ENCODE measurements at places on chromosomes 7 and 10.

DNA sequence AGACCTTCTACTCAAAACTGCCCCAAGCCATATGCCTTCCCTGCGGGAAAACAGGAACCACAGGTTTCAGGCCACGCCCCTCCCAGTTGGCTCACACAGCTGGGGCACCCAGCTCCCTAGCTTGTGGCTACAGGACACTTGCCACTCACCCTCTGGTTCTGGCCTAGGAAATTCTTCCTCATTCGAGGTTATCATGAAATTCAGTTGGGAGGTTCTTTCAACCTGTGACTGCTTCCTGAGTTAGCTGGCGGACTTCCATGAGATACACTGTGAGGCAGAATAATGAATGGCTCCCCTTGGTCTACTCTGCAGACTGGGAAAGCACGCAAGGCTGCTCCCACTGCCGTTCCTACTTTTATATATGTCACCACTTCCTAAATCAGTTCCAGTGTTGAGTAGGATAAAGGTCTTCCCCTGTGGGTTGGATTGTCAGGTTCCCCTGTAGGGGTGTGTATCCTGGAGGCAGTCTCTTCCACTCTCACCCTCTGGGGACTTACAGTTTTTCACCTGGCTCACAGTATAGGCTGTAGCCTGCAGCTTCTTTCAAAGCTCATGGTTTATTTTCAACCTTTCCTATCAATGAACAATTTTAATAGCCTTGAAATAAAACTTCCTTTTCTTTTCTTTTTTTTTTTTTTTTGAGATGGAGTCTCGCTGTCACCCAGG is 37.0 kb downstream of the GPR22 start:
- no peak for DNase-seq

- no peak for DNase-seq
Observed at GRCh38 chr10:125190946-125191345, 30.6 kb upstream of the CTBP2 start.

DNA sequence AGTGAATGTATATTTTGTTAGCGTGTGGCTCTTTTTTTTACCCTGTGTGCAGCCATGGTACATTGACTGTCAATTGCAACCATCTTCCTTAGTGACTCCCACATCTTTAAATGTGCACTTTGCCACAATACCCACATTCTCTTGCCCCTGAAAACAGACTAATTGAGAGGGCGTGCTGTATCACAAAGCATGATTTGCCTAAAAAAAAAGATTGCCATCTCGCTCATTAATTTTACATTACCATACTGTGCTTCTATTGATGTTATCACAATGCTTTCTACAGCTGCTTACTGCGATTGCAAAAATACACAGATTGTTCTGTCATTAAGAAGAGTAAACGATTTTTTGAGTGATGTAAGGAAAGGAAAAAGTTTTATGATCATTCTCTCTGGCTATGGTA is 613.1 kb upstream of the NRP1 start:
- no peak for DNase-seq

- DNase-seq, result no peak
Observed at GRCh38 chr7:152752200-152752912, 7.2 kb upstream of the ACTR3B start.
